ENCODE measurements at places on chromosomes 3 and 15. TPM values are rescaled to one million over a fixed set of nuclear protein-coding genes. Genes with fewer than 3 reads are reported as not detected.

- H3K4me1 ChIP-seq: peaks cover 33% of the 10 kb centered on the region
- H3K27me3 ChIP-seq: no peaks in the 10 kb centered on the region
Observed at GRCh38 chr3:43296565-43296964, 10.2 kb downstream of the SNRK start.

- H3K4me3 ChIP-seq: no peak overlapping the region
- DNase-seq: no peak
- no peaks in the 10 kb centered on the region for H3K36me3 ChIP-seq
- no peak overlapping the region for H3K27ac ChIP-seq
Observed at GRCh38 chr3:69566275-69566674, 173.0 kb upstream of the MITF start.

- peaks cover 16% of the 10 kb centered on the region for H3K27me3 ChIP-seq
- H3K36me3 ChIP-seq: no peaks in the 10 kb centered on the region
- H3K4me1 ChIP-seq: no peaks in the 10 kb centered on the region
- no peak overlapping the region for H3K27ac ChIP-seq
Observed at GRCh38 chr3:122911901-122912300, 115.7 kb downstream of the SEMA5B start.

DNA sequence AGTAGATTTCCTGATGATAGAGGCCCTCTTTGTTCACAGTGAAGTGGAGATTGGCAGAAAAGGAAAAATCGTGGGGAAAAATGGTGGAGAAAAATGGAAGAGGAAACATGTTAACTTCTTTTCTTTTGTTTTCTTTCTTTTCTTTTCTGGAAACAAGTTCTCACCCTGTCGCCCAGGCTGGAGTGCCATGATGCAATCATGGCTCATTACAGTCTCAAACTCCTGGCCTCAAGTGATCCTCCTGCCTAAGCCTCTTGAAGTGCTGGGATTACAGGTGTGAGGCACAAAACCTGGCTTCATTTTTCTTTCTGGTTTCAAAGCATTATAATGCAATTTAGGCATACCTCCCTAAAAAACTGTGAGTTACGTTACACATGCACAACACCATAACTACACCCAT is 464.2 kb downstream of the MECOM start:
- H3K27ac ChIP-seq: no peak overlapping the region
- H3K4me1 ChIP-seq: peaks cover 9% of the 10 kb centered on the region
- DNase-seq: no peak

DNA sequence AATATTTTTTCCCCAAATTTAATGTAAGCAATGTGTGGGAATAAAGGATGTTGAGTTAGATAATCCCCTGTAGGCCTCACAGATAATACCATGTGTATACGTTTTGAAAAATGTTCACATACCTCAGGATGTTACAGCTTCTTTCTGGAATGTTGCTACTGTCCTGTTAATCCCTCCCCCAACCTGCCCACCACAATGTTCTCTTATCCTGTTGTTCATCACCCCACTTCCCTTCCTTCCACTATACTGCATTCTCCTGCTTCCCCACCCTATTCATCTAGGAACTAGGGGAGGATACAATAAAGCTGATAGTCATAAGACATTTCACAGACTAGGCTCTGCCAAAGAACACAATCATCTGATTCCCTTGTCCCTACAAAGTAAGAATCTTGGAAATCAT is 92.1 kb downstream of the IGF2BP2 start:
- H3K36me3 ChIP-seq: peaks cover 2% of the 10 kb centered on the region
- H3K4me1 ChIP-seq: peaks cover 83% of the 10 kb centered on the region
- no peaks in the 10 kb centered on the region for H3K27me3 ChIP-seq
- peak overlapping the region; percentile 84 for H3K27ac ChIP-seq

DNA sequence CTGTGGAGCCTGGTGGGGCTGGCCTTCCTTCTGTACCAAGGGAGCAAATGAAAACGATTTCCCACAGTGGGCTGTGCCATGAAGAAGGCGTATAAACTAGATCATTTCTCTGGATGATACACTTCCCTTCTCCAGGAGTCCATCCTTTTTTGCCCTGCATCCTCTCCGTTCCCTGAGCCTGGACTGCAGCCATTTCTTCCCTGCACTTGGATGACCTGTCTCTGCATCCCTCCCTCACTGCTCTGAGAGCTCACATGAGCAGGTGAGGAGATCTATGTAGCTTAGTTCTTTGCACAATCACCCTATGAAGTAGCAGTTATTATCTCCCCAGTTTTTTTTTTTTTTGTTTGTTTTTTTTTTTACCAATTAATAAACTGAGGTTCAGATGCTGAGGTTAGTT is 46.7 kb downstream of the IQSEC1 start:
- no peak overlapping the region for H3K27ac ChIP-seq
- H3K4me3 ChIP-seq: no peak overlapping the region
- DNase-seq: no peak

The NDN gene
- 27.8 TPM for total RNA-seq
